ENCODE measurements at places on chromosomes 11 and 22.

DNA sequence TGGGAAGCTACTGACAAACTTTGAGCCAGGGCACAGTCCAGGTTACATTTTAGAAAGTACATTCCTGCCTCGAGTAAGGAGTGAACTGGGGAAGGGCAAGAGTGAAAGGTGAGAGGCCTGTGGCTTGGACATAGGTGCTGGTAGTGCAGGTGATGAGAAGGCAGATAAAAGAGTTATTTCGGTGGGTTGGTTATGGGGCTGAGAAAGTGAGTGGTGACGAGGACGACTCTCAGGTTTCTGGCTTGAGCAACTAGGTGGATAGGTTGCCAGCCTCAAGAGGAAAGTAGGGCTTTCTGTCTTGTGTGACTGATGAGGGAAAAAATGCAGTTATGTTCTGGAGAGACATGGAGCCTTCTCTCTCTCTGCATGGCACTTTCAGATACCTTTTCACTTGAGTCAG, 3.7 kb downstream of the POLR2F start:
- DNase-seq = no peak

- no peak for DNase-seq
Observed at GRCh38 chr11:67698247-67698646, 23.8 kb upstream of the ALDH3B2 start.

- DNase-seq = no peak
Observed at GRCh38 chr11:57434640-57435546, 8.0 kb upstream of the SLC43A3 start.

DNA sequence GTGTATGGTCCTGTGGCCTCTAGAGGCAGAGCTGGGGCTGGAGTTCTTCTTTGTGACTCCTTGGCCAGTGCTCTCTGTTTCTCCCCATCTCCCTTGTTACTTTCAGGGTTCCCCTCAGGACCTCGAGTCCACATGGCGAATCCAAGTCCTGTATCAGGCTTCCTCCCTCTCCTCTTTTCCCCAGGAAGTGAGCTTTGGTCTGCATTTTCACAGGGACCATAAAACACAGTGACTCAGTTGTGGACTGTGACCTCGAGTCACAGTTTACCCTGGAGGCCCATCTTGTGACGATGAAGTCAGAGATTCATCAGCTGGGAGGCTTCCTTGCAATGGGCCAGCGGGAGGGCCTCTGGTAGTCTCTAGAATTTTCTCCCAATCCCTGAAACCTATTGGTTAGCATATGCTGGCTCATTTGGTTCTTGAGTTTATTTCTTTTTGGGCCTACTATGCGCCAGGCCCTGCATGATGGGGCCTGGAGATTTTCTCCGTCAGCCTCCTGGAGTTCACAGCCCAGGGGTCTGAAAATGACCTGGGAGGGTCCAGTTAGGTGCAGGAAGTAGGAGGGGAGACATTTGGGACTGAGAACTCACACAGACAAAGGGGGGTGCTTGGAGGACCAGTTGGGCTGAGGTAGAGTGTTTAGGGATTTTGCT, 100.8 kb downstream of the KIAA1671 start:
- DNase-seq = no peak

DNA sequence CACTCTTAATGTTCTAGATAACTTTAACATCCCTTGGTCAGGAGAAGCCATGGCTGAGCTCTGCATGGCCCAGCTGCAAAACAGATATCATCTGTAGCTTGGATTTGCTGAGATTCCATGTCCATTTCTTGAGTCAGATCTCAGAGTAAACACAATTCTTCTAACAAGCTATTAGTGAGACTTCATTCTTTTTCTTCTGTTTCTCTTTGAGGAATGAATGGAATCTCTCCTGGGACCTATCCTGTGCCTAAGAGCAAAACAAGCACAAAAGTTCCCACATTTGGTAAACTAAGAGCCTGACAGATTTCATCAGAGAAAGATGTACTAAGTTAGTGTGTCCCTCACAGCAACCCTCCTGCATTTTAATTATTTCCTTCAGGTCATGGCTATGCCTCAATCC, 142.8 kb downstream of the MAML2 start:
- DNase-seq = no peak

All from caudate nucleus (tissue), 63 donors.